ENCODE measurements at places on chromosomes 13 and 19.

- DNase-seq: peak; percentile 78
These were observed 1.3 kb downstream of the NECTIN2 start for GRCh38 chr19:44847144-44848035.

DNA sequence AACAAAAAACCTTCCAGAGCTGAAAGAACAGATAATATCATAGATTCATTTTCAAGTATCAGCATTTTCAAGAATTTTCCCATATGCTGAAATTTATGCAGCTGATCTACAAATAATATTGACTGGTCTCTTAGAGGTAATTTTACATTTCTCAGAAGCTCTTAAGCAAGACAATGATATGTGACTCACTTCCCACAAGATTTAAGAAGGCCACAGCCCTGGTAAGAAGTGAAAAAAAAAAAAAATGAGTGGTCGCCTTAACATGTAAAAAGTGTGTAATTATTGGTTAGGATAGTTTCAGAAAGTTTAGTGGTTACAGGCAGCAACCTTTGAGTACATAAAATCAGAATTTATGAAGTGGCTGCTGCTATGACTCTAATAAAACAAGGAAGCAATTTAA, 54.5 kb downstream of the NUFIP1 start:
- DNase-seq: no peak

GRCh38 chr13:96027496-96027895, 25.7 kb downstream of the UGGT2 start:
- no peak for DNase-seq

DNA sequence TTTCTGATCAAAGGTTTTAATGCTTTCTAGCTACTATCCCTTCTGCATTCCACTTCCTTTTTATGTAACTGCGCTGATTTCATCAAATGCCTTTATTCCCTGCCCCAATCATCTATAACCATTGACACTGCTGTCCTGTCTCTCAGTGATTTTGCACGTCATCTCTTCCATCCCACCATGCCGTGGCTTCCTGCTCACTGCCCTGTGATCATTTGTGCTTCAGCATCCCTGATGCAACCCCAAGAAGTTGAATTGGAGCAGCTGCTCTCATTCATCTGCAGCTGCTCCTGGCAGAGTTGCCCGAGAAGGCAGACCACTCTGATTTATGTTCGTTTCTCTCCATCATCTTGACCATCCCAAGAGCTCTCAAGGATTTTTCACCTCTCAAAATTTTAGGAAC, 112.4 kb downstream of the HS6ST3 start:
- no peak for DNase-seq

GRCh38 chr19:2503521-2504109, 27.7 kb downstream of the GADD45B start:
- DNase-seq: no peak

All from NCI-H146 (cell line).